ENCODE measurements at places on chromosomes 5 and 9.

DNA sequence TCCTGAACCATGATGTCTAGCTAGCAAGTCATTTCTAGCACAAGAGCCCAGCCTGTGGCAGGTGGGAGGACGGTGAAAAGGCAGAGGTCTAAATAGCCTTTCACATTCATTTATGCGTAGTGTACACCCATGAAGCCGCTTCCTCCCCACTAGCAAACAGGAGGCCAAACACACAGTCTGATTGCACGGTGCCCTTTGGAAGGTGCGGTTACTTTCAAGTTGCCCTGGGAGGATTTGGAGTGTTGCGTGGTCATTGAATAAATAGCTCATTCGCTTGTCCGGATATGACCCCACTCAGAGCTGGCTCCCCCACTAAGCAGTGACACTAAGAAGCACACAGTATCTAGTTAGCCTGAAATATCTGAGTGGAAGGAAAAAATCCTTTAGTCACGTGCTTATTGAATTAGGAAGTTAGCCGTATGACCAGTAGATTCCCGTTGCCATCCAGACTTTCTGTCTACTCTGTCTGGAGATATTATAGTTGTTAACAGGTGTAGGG lies 664 bp upstream of the ARSB start:
- peak; percentile 54 for DNase-seq

GRCh38 chr9:11749396-11749795 lies 943.8 kb upstream of the TYRP1 start:
- no peak for DNase-seq

DNA sequence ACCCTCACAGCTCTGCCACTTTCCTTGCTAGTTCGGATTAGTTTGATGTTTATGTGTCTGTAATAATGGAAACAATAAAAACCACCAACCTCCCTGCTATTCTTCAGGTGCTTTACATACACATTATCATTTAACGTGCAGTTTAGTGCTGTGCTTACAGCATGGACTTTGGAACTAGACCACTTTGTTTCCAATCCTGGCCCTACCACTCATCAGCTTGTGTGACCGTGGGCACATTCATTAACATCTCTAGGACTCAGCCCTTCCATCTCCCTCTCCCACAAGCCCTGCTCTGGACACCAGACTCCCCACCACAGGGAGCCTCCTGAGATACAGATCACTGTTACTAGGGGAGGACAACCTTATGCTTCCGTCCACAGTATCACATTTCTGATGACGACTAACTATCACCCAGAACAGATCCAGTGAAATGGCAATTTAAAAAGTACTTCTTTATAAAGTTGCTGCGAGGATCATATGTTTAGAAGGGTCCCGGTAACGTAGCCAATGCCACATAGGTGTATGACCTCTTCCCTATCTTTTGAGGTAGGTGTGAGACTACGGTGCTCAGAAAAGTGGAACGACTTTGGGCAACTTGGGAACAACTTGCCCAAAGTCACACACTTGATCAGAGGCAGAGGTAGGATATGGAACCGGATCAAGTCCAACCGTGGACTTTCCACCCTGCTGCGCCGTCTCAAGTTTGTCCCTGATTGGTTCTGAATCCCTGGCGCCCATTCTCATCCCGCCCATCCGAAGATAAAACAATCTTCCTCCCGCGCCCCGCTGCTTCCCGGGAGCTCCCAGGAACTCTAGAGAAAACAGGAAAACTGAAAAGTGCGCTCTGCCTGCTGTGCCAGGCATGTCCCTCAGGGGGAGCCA lies 132.4 kb upstream of the NIPBL start:
- DNase-seq, result peak; percentile 31

GRCh38 chr5:151085517-151086041 lies 4.7 kb upstream of the TNIP1 start:
- DNase-seq, result no peak

GRCh38 chr5:74408150-74409043 lies 232.1 kb downstream of the ENC1 start:
- no peak for DNase-seq

DNA sequence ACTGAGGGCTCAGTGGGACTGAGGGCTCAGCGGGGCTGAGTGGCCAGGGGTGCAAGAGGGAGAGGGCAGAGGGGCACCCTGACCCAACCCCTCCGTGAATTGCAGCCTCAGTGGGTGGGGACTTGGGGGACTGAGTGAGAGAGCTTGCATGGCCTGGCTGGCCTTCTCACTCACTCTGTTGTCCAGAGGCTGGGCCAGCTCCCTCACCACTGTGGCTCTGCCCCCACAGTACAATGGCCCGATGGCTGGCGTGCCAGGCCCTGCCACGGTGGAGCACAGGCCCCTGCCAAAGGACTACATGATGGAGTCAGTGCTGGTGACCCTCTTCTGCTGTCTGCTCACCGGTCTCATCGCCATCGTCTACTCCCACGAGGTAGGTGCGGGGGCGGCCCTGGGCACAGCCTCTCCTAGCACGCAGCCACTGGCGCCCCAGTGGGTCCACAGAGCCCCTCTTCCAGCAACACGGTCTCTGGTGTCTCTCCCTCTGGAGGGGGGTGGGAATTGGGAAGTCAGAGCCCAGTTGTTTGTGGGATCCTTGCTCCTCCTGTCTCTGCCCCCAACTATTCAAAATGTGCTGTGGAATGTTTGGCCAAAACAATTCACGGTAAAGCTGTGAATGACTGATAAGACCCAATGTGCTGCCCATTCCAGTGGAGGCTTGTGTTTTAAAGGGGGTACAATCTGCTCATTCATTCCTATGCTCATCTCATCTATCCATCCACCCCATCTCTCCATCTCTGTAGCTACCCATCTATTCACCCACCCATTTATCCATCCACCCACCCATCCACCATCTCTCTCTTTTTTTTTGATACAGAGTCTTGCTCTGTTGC lies 10.7 kb downstream of the PRRT1B start:
- no peak for DNase-seq

DNA sequence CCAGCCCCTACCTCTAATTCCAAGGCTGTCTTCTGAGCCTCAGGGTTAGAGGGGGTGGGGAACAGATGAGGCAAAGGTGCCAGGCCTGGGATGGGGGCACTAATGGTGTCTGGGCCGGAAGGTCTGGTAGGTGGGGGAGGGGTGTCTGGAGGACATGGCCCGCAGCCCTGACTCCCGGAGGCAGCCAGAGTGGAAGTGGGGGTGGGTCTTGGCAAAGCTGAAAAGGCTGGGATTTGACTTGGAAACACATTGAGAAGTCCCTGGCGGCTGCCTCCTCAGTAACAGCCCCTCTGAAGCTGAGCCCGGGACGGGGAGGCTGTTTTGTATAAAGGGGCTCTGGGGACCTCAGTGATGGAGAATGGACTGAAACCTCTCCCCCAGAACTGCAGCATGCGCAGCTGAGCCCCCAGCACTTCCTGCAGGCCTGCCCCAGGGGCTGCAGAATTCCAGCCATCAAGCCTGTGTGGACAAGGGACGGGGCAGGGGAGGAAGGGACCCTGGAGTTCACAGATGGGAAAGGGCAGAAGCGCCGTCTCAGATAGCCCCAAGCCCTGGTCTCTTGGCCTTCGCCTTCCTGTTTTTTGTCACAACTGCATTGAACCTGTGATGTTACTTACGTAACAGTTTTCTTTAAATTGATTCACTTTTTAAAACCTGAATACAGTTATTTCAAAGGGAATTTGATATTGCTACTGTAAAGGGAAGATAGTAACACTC lies 49.3 kb upstream of the SYNPO start:
- no peak for DNase-seq

DNA sequence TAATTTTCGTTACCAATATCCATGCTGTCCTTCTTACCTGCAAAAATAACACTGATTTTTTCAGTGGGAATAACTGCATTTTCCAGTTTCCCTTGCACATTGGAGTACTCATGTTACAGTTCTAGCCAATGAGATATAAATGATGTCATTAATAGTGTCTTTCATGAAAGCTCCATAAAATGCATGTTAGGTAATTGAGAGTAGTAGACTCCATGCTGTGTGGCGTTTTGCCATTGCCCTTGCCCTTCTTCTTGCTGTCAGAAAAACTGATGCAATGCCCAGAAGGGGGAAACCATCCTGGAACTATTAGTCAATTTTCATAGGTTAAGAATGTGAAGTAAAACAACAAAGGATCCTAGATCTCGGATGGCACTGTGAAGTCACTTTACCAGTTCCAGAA lies 1765.3 kb downstream of the EFNA5 start:
- no peak for DNase-seq

DNA sequence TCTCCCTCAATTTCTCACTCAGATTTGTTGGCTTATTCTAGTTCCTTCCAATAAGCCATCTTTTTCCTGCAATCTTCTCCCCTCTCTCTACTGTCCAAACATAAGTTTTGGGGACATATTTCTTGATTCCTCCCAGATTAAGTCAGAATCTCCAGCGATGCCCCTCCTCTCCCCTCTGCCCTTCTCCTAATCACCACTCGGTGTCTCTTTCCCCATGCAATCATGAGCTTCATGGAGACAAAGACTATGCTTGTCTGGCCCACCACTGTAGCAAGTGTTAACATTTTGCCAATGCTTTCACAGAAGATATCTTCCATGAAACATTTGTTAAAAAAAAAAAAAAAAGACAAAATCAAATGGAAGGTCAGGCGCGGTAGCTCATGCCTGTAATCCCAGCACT lies 42.4 kb downstream of the PDE6A start:
- DNase-seq, result no peak

- no peak for DNase-seq
Measured at GRCh38 chr5:79488058-79488457, 25.9 kb downstream of the HOMER1 start.

DNA sequence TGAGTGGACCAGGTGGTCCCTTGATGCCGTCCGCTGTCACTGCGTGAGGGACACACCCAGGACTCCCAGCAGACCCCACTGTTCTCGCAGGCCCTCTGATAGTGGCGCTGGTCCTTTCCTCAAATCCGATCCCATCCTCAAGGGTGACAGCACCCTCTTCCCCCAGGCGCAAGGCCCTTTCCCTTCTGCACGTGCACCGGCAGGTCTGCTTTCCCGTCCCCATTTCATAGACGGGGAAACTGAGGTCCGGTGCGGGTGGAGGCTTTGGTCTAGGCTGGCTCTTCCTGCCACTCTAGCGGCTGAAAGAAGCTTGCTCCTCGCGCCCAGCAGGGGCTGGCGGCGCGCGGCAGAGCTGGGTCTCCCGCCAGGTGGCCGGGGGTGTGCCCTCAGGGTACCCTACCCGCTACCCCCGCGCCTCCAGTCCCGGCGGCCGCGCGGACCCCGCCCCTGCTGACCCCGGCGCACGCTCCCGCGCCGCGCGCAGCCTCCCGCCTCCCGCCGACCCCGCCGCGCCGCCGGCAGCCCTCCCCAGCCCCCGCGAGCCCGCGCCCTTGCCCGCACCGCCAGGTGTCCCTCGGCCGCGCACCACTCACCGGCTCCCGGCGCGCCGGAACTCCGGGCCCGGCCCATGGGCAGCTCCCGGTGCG lies 453 bp downstream of the RASGEF1C start:
- no peak for DNase-seq

DNA sequence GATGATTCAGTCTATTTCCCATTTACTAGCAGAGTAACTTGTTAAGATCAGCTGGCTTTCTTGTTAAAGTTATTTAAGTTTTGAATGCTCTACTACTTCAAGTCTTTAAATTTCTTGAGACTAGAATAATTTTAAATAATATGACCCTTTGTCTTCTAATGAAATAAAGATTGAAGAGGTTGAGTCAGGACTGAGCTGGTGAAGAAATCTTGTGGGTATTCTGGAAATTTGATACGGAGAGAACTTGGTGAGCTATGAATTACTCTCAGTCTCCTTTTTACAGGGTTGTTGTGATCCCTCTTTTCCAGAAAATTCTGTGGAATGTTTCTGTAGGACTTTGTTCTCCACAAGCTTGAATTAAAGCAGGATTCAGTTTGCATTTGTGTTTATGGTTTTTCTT lies 29.3 kb downstream of the RNF20 start:
- DNase-seq, result no peak

GRCh38 chr9:137550231-137550621 lies at the start of gene PNPLA7:
Gene PNPLA7 (minus strand): TSS chr9:137550402. CDS start chr9:137550197, 205 bp downstream.
- peak; percentile 28 for DNase-seq

GRCh38 chr5:148523139-148523538 lies 131.2 kb downstream of the HTR4 start:
- DNase-seq, result no peak

GRCh38 chr5:1787472-1788047 lies 12.1 kb downstream of the MRPL36 start:
- DNase-seq, result no peak

GRCh38 chr5:150446583-150446982 lies 3.0 kb downstream of the RPS14 start:
- no peak for DNase-seq

DNA sequence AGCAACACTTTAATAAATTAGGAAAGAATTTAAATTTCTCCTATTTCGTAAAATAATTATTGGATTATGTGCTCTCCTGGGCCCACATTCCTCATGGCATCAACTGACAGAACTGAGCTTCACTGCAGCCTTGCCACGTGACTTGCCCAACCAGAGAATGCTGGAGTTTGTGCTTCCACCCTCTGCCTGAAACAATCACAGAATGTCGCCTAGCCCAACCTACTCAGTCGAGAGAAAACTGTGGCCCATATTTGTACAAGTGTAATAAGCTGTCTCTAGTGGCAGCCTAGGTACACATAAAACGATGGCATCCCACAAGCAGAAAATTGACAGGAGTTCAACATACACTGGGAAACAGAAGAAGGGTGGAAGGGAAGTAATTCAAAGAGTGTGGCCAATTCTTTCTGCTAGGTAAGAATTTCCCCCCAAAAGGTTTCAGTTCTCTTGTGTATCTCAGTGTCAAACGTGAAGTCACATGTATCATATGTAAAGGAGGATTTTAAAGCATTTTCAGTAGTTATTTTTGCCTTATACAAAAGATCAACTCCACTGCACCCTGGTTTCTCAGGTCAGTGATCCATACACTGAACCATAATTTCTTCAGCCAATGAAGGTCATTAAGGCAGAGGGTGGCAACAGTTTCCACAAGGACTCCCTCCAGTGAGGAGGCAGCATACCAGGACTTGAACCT lies 41.7 kb downstream of the ZNF608 start:
- no peak for DNase-seq

DNA sequence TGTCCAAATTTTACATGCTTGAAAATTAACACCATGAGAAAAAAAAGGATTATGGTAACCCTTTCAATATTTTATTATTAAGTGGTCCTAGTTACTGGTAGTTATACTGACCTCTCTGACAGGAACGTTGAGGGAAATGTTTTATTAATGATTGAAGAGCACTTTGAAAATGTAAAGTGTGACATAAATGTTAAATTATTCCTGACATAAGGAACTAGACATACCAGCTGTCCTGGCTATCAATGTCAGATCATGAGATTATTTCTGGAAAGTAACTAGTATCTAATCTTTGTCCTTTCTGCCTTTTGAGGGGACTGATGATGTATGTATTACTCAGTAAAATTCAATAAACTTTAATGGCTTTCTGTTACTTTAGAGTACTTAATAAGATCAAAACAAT lies 1538.5 kb upstream of the CDH6 start:
- DNase-seq, result no peak

DNA sequence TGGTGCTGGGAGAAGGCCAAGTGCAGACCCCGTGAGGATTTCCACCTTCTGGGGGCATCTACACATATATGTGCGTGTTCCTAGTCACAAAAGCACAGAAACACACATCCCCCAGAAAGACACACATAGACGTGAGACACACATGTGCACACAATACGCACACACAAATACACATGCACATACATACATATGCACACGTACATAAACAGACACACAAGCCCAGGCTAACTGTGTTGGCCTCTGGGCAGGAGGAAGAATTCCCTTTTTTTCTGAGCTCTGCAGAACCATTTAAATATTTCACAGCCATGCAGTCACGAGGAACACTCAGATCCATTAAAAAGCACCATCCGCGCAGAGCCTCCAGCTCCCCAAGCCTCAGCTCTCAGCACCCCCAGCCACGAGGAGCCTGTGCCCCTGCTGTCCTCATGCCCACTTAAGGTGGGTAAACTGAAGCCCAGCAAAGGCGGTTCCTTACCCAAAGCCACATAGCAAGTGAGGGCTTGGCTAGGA lies 5.3 kb downstream of the NINJ1 start:
- DNase-seq, result no peak
